ENCODE measurements at places on chromosomes 6 and 20.

- DNase-seq: peak; percentile 61
Measured at GRCh38 chr6:7727946-7728854, 2.3 kb downstream of the BMP6 start.

DNA sequence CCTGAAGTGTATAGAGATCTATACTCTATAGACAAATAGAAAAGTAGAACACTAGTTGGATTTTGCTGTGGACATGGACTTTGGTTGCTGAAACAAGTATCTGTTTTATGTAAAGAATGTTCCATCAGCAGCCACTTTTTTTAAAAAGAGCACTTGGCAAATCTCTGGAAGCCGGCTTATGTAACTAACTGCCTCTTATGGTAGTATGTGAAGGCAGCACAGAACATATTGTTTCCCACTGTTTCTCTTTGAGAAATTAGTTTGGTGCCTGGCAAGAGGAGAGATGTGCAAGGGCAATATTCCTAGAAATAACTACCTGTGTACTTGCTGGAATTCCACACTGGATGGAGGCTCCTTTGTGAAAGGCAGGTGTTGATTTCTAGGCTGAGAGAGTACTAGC lies 242.3 kb upstream of the PREP start:
- DNase-seq: no peak

GRCh38 chr20:16111852-16112412 lies 461.3 kb downstream of the KIF16B start:
- DNase-seq: no peak

DNA sequence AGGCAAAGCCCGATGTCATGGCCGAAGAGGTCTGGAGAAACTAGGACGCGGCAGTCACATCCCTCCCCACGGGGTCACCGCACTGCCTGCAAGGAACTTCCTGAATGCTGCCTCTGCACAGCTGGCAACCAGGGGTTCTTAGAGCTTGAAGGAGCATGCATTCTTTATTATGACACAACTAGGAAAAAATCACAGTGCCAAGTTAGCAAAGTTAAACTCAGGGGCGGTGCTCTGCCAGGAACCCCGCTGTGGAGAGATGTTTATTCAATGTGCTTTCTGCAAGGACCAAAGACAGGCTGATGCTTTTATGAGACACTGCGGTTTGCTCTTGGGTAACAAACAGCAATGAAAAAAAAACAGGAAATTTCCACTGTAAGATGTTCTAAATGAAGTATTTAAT lies 287.3 kb upstream of the FOXQ1 start:
- DNase-seq: no peak

DNA sequence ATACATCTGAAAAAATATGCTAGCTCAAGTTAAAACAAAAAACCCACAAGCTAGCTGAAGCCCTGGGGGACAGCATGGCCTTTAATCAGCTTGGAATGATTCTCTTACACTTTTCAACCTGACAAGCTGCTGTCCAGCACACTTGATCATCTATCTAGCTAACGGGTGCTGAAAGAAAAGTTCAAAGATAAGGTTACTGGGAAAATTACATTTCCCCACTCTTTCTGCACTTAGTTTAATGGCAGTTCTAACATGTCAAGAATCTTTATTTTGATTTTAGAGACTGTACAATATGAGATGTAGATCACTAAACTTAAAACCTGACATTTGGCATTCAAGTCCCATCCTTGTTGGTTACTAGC lies 53.4 kb downstream of the STK4 start:
- no peak for DNase-seq

Measured in right hindlimb (tissue), 1 donor.